Smooth muscle cell of trachea (primary cell): ENCODE measurements at places on chromosomes 13 and 19. TPM values are rescaled to one million over a fixed set of nuclear protein-coding genes. Genes with fewer than 3 reads are reported as not detected.

Gene N4BP2L1
- total RNA-seq: 2.5 and 4.5 TPM in 2 replicates

Gene REXO1
- total RNA-seq: 8.3 and 12.9 TPM in 2 replicates

Gene GPR4
- total RNA-seq: 0.17 and 0.73 TPM in 2 replicates

Gene C19orf33
- total RNA-seq: not detected in 2 replicates

Gene GJB6
- not detected in 2 replicates for total RNA-seq

Gene HSPB6
- 125 and 302 TPM in 2 replicates for total RNA-seq

Gene TINCR
- total RNA-seq: 0.17 TPM in 1 of 2 replicates, not detected in the other

Gene FUT2
- not detected in 2 replicates for total RNA-seq

Gene PGLYRP2
- total RNA-seq: not detected in 2 replicates

Gene AP2S1
- total RNA-seq: 169 and 172 TPM in 2 replicates

Gene CPT1C
- 29.7 and 37.5 TPM in 2 replicates for total RNA-seq

Gene TEKTIP1
- total RNA-seq: not detected in 2 replicates

Gene SERP2
- 8.3 and 10.1 TPM in 2 replicates for total RNA-seq
